Activated CD8-positive, alpha-beta T cell treated with anti-CD3 and anti-CD28 coated beads for 36 hours (primary cell): ENCODE measurements at places on chromosomes 16 and 17. TPM values are rescaled to one million over a fixed set of nuclear protein-coding genes. Genes with fewer than 3 reads are reported as not detected.

- no peak for DNase-seq
Measured at GRCh38 chr16:55411231-55411630, 67.8 kb upstream of the MMP2 start.

DNA sequence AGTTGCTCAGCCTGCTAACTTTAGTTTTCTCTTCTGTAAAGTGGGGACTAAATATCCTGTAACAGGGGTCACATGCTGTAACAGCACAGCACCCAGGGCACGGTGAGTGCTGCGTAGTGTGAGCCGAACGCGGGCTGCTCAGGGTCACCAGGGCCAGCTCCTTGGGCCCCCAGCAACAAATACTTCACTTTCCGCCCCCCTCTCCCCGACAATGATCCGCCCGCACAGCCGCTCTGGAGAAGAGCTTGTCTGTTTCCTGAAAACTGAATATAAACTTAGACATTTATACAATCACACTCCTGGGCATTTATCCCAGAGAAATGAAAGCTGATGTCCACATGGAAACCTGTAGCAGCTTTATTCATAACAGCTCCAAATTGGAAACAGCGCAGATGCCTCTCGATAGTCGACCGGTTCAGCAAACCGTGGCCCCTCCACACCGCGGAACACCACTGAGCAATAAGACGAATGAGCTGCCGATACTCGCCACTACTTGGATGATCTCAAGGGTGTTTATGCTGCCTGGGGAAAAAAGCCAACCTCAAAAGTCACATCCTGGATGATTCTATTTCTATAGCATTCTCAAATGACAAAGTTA lies 267.2 kb downstream of the PARN start:
- no peak for DNase-seq

The RUNDC3A gene
- total RNA-seq, result not detected

- DNase-seq, result no peak
Measured at GRCh38 chr17:68943123-68943811, 11.9 kb downstream of the ABCA8 start.

GRCh38 chr17:2777242-2777867 lies 18.9 kb upstream of the RAP1GAP2 start:
- DNase-seq, result no peak

DNA sequence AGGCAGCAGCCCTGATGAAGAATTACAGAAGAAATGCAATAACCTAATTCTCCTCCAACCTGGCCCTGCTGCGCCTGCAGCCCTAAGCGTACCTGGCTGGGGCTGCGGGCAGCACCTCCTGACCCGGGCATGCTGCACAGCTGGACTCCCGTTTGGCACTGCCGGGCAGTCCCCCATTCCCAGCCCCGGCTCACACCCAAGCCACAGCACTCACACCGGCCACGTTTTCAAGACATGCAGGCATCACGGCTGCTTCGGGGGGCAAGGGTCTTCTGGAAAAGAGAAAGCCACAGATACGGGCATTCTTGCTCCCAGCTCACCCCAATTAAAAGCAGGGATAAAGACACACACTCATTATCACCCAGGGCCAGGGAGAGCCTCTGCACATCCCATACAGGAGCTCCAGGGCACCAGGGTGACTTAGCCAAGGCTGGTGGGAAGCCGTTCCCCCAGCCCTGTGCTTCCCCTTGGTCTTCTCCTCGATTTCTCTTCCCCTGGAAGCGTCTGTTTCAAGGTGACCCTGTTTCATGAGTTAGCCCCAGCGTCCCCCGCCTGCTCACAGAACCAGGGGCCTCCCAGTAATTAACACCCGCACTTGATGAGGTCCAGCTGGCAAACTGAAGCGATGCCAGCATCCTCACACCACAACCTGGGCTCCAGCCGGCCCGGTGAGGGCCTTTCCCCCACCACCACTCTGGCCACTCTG lies 216.7 kb downstream of the C16orf78 start:
- no peak for DNase-seq

DNA sequence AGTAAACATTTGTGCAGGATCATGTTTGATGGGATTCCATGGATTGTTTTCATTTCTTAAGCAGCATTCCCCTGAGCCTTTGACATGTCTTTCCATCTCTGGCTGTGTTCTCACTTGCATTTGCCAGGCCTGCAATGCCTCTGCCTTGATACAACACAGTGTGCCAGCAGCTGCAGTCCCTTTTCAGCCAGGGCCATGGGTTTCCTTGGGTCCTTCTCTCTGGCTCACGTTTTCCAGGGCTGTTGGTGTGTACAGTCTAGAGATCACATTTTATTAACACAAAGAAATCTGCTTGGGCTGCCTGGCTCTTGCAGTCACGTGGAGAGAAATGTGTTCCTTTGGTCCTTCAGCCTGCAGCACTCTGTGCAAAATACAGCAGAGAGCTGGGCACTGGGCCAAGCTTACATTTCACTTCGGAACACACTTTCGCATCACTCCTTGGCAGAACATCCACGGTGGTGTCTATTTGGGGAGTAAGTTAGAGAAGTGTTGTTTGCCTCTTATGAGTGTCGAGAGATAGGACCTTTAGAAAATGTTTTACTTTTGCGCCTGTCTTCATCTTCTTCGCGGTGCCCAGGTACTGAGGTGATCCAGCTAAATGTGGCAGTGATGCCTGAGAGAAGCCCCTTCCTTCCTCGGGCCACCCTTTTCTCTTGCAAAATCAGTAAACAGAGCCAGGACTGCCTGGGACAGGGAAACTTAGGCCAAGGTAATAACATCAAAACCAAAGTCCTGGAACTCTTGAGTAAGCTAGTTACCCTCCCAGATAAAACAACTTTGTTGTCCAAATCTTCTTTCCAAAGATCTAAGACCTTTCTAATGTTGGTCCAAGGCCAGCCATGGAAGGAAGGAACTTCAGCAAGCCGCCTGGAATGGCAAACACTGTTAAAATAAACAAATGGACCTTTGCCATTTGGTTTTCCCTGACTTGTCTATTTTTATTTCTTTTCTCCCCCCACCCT lies 20.9 kb downstream of the HLF start:
- no peak for DNase-seq

DNA sequence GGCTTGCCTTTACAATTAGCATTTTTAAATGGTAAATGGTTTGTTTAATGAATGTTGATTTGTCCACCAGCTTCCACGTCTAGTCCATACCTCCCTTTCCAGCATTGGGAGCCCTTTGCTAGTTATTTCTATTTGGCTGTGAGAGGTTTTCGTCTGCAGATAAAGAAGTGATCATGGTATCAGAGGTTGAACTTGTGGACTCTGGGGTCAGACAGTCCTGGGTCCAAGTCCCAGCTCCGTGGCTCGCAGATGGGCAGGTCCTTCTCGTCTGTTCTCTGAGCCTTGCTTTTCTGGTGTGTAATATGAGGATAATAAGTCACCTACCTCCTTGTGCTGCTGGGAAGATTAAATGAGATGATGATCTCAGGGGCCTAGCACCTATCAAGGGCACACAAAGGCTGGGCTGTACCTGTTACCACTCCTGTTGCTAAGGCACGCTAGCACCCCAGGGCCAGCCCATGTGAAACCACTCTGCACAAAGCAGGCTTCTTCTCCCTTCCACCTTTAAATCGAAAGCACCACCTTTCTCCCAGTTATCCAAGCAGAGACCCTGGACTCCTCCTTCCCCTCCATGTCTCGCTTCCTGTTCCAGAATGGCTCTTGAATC lies 103.9 kb downstream of the GNAO1 start:
- DNase-seq, result no peak

DNA sequence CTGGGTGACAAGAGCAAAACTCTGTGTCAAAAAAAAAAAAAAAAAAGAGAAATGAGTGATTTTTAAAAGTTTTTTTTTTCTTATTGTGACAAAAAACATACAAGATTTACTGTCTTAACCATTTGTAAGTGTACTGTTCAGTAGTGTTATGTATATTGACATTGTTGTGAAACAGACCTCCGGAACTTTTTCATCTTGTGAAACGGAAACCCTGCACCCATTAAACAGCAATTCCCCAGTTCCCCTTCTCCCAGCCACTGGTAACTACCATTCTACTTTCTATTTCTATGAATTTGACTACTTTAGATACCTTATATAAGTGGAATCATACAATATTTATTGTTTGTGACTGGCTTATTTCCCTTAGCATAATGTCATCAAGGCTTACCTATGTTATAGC lies 18.7 kb downstream of the DUS2 start:
- DNase-seq, result no peak

DNA sequence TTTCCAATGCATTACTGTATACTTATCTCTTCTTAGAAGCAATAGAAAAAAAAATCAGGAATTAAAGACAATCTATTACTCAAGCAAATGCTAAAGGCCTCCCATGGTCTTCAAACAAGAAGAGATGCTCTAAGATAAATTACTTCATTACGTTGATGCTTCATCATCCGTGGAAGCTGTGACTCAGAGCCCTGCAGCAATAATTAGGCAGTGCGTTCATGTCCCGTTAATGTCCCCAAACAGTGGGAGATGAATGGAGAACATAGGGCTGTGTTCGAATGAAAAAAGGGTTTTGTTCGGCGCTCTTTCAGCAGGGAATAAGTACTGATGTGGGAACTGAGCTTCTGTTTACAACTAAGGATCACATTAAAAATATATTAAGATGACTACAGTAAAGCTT lies 15.9 kb upstream of the PDXDC1 start:
- no peak for DNase-seq

The FBRS gene
- total RNA-seq, result 80.3 TPM

DNA sequence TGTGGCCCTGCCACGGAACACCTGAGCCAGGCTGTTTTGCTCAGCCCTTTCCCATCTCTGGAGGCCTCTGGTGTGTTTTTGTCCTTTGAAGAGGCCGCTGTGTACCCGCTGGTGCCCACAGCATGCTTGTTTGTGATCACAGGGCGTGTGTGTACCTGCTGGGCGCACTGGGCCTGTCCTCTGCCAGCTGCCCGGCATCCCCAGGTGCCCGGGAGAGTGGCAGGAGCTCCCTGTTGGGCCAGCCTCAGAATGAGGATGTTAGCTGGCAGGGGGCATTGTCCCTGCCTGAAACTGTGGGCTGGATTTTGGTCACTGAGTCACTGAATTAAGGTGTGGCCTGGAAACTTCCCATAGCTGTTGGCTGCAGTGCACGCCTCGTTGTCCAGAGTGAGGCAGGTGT lies 31.1 kb downstream of the BAIAP2 start:
- no peak for DNase-seq

The CDRT15 gene
- not detected for total RNA-seq

DNA sequence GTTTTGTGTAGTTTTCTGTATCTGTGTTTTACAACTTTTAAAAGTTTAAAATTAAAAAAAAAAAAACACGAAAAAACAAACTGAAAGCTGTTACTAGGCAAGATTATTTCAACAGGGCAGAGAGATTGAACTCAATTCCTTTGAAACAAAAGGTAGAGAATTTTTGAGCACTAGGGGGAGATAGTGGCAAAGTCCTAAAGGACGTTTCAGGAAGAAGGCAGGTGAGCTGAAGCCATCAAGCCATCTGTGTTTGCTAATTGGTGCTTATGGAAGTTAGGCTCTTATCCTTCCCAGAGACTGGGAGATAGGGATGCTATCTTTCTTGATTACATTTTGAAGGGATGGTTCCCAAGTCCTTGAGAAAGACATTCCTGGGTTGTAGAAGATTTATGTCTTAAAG lies 70.6 kb upstream of the CLEC3A start:
- no peak for DNase-seq

The CRYBA1 gene
- total RNA-seq, result not detected

- no peak for DNase-seq
Measured at GRCh38 chr17:17886726-17887125, 49.9 kb upstream of the SREBF1 start.

The BLMH gene
- total RNA-seq, result 78.6 TPM

The KRTAP2-3 gene
- total RNA-seq, result not detected

GRCh38 chr16:13333336-13333735 lies 431.9 kb downstream of the SHISA9 start:
- DNase-seq, result no peak

The MAF gene
- 18.6 TPM for total RNA-seq

The SRCIN1 gene
- total RNA-seq, result 0.74 TPM

DNA sequence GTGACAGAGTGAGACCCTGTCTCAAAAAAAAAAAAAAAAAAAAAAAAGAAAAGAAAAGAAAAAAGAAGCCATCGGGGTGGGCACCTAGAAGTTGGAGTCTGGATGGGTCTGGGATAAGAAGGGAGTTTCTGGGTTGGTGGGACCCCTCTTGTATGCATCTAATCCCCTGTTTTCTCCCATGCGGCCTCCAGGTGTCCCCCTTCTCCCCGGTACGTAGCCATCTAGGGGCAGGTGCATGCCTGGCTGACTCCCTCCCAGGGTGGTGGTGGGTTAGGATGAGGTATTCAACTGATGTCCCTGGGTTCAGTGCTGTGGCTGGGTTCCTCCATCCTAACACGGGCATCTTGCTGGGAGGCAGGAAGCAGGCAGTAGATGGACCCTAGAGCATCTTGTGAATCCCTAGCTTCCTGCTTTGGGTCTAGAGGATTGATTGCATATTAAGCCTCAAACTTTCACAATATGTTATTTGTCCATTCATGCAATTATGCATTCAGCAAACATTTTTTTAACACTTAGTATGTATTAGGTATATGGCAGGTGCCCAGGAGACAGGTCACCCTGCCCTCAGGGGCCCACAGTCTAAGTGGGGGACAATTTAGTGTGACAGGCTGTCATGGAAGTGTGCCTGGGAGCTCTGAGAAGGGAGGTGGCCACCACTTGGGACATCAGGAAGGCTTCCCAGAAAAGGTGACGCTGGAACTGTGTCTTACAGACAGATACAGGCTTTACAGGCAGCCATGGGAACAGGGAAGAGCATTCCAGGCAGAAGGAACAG lies 13.1 kb downstream of the FMNL1 start:
- peak; percentile 64 for DNase-seq

- no peak for DNase-seq
Measured at GRCh38 chr16:54620197-54620596, 310.5 kb upstream of the IRX5 start.

The C16orf96 gene
- 0.32 TPM for total RNA-seq

The ANKFN1 gene
- not detected for total RNA-seq

The KRTAP4-9 gene
- total RNA-seq, result not detected

DNA sequence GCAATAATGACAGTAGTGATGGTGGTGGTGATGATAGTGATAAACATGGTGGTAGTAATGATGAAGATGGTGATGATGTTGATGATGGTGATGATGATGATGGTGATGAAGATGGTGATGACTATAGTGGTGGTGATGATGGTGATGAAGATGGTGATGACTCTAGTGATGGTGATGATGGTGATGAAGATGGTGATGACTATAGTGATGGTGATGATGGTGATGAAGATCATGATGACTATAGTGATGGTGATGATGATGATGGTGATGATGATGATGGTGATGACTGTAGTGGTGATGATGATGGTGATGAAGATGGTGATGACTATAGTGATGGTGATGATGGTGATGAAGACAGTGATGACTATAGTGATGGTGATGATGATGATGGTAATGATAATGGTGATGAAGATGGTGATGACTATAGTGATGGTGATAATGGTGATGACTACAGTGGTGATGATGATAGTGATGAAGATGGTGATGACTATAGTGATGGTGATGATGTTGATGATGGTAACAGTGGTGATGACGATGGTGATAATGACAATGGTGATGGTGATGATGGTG lies 35.6 kb downstream of the DYNLRB2 start:
- DNase-seq, result no peak
